AG09309 (cell line): ENCODE measurements at places on chromosomes 11 and 22.

DNA sequence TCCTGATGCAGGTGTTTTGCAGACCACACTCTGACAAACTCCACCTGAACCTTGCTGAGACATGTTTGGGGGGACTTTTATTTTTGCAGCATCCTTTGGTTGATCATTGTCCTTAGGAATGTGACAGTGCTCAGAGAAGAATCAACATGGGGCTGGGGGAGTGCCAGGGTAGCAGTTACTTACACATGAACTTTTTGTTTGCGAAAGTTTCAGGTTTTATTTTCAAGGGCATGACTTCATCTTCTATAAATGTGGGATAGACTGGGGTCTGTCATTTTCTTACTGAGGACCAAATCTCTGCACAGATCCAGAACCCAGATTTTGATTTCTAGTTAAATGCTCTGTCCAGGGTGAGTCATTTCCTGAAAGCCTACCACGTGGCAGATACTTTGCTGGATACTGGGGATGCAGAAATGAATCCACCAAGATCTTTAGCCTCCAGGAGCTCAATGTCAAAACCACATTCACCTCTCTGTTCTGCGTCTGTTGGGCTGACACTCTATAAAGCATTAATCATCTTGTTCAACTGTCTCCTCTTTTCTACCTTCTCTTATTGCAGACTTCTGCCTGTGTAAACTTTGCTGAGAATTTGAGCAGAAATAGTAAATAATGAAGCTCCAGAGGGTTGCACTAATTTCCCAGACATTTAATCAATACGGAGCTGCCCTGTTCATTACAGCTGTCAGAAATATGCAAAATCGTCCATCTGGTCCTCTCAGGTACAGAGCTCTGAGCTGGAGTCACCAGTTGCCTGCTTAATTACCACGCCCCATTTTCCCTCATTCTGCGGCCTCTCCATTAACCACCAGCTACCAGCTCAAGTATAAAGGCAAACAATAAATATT lies 387.9 kb downstream of the MIAT start:
- DNase-seq, result no peak

- DNase-seq, result no peak
Observed at GRCh38 chr11:113204280-113204679, 110.1 kb upstream of the TTC12 start.

DNA sequence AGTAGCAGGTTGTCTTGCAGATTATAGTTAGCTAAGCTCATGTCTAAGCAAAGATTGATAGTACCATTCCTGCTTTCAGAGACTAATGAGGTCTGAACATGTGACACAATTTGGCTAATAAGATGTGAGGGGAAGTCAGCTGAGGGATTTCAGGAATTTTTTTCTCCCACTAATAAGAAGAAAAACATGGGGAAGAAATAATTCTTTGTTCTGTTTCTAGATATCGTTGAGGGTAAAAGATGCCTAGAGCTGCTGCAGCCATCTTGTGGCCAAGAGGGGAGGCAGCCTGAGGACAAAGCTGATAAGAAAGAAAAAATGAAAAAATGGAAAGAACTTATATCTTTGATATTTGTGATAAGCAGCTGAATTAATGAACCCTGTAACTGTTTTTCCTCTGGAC lies 1334.4 kb downstream of the LRRC4C start:
- no peak for DNase-seq

DNA sequence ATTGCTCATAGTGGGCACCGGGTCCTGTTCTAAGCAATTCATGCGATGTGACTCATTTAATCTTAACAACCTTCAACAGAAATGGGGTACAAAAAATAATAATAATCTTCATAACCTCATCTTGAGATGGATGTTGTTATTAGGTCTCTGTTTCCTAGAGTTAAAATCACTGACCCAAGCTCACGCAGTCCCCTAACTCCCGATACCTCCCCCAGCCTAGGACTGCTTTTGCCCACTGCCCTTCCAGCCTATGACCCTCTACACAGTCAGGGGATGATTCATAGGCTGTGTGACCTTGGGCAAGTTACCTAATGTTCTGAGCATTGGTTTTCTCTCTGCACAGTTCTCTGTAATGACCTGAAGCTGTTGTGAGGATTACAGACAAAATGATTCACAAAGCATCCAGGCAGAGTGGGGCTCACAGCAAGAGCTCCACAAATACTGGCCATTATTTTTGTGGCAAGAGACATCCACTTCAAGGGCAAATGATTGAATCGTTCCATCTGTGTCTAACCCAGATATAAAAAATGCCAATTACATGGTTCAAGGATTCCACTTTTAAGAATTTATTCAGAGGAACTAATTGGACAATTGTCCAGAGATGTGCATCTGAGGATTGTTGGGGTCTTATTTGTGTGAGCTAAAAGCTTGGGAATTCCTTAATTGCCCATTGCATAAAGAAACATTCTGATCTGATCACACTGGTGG lies 20.0 kb downstream of the MTFP1 start:
- DNase-seq, result no peak

DNA sequence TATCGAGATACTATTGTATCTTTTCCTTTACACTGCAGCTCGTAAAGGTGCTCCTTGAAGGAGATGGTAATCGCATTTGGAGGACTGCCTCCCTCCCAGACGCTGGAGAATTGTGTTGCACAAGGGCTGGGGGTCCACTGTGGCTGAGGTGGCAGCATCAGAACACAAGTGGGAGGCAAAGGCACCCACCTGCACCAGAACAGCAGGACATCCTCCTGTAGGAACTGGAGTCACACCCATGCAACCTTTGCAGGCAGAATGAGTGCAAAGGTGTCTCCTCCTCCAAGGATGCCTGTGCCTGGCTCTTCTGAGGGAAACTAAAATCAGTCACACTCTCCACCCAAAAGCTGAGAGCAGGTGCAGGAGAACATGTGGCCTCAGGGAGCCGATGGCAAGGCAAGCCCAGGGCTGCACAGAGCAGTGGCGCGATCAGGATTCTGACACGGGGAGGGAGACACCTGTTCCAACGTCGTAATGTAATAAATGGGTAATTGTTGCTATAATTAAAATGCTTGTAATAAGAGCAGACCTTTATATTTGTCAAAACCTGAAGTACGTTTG lies 1501.4 kb downstream of the TBC1D22A start:
- no peak for DNase-seq

DNA sequence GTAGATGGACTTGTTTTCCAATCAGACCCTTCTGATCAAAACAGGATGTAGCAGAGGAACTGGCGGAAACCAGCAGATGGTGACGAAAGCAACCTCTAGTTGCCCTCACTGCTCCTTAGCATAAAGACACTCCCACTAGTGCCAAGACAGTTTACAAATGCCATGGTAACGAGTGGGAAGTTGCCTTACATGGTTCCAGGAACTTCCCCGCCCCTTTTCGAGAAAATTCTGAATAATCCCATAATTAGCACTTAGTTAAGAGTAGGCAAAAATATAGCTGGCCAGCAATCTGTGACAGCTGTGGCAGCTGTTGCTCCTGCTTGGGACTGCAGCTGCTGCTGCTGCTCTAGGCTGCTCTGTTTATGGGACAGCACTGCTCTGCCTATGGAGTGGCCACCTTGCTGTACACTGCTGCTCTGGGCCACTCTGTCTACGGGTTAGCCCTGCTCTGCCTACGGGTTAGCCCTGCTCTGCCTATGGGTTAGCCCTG lies 33.4 kb upstream of the SORL1 start:
- DNase-seq, result no peak

DNA sequence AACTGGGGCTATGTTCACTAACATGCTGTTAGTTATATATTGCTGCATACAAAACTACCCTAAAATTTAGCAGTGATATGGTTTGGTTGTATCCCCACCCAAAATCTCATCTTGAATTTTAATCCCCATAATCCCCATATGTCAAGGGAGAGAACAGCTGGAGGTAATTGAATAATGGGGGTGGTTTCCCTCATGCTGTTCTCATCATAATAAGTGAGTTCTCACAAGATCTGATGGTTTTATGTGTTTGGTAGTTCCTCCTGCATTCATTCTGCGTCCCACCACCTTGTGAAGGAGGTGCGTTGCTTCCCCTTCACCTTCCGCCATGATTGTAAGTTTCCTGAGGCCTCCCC lies 10.0 kb upstream of the PATL1 start:
- DNase-seq, result no peak

DNA sequence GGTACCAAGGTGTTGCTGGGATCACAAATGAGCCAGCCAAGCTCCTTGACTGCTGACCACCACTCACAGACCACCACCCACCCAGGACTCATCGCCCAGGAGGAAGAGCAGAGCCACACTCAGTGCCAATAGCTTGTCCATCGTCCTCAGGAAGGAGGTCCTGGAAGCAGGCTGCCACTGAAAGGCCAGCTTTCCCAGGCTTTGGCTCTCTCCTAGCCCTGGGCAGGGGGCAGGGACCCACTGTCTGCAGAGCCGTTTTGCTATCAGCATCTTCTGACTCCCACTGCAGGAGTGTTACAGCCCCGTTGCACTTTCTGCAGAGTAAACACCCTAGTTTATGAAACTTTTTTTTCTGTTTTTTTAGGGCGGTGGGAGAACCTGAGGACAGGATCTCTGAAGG lies 12.2 kb upstream of the ACRV1 start:
- no peak for DNase-seq

GRCh38 chr22:46280063-46280817 lies 12.4 kb downstream of the TTC38 start:
- no peak for DNase-seq

- DNase-seq, result peak; percentile 91
Observed at GRCh38 chr11:95512177-95512576, 277.4 kb downstream of the FAM76B start.

GRCh38 chr11:5689551-5689983 lies at the start of gene TRIM22:
TRIM22 (plus strand) TSS chr11:5689790; CDS start chr11:5696233, 6,443 bp downstream.
- DNase-seq, result peak; percentile 63

DNA sequence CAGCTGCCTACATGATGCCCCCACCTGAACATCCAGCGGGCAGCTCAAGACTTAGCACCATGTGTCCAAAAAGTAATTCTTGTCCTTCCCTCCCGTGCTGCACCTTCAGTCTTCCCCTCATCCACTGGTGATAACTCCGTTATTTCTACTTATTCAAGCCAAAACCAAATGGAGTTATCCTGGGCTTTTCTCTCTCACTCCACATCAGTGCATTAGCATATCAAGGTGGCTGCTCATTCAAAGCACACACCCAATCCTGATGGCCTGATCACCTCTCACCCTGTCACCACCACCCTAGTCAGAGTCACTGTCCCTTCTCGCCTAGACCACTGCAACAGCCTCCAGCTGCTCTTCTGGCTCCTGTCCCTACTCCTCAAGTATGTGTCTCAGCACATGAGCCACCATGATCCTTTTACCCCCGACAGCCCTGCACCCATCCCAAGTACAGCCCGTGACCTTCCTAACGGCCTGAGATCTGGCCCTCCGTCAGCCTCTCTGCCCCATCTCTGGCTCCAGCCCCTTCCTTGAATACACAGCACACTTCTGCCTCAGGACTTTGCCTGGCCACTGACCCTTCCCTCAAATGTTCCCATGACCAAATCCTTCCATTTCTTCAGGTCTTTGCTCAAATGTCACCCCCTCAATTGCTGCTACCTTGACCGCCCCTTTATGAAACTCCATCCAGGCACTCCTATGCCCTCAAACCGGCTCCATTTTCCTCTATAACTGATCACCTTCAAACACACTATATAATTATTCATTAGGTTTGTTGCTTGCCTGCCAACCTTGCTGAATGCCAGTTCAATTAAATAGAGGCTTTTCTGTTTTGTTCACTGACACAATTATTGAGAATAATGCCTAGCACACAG lies 19.7 kb upstream of the SLC25A1 start:
- no peak for DNase-seq

DNA sequence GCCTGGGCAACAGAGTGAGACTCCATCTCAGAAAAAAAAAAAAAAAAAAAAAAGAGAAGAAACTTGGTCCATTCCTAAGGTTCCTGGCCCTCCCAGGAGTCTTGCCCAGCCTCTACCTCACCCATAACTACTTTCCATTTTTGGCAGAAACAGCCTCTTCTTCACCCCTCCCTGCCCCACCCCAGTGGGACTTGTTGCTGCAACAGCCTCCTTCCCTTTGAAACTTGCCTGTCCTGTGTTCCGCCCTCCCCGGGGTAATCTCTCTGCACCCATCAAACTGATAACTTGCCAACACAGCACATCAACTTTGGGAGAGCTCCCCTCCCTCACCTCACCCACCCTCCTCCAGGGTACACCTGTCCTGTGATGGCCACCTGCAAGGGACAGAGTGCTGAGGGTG lies 10.0 kb upstream of the FAM83F start:
- no peak for DNase-seq

- DNase-seq, result no peak
Observed at GRCh38 chr11:80451105-80451504, 1010.3 kb upstream of the TENM4 start.

DNA sequence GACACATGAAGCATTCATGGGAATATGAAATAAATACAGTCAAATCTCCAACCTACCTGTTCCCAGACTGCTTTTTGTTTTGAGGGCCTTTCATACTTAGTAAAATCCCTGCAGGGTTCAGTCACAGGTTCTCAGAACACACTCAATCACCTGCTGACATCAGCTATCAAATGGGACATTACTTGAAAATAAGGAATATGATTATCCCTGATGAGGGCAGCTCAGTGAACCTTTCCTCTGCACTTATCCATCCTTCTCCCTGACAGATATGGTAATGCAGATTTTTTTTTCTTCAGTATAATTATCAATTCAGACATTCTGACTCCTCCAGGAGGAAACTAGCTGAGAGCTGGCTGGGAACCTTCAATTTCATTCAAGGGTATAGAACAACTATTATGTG lies 1127.4 kb upstream of the CCDC90B start:
- no peak for DNase-seq
